ENCODE measurements at places on chromosomes 3 and 15.

- no peak overlapping the region for H3K4me3 ChIP-seq
- H3K27ac ChIP-seq = no peak overlapping the region
- no peaks in the 10 kb centered on the region for H3K27me3 ChIP-seq
- DNase-seq = no peak
- H3K4me1 ChIP-seq = no peaks in the 10 kb centered on the region
These were observed 920.9 kb downstream of the TUSC7 start for GRCh38 chr3:117630469-117630868.

GRCh38 chr15:53837263-53837662 lies 77.8 kb upstream of the WDR72 start:
- no peak overlapping the region for H3K27ac ChIP-seq
- DNase-seq = no peak
- H3K4me3 ChIP-seq = no peak overlapping the region
- no peaks in the 10 kb centered on the region for H3K4me1 ChIP-seq
- H3K27me3 ChIP-seq = no peaks in the 10 kb centered on the region
- no peaks in the 10 kb centered on the region for H3K36me3 ChIP-seq

DNA sequence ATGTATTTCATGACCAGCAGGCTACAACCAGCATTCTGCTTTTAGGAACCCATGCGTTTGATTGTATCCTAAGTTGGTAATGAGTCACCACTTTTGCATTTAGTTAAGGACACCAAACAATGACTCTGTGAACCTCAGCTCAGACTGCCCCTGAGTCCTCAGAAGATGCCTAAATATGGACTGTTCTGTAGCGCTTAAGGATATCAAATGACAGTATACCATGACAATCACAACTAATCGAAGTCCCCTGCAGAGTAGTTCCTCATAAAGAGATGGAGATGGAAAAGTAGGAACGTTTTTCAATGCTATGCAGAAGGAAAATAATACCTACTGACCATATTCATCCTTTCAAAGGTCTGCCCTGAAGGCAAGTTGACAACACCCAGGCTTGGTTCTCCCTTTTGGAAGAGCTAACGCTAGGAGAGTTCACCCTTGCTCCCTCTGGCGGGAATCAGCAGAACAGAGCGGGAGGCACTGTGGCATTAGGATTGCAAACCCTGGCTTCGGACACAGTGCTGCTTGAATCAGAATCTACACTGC lies 508.6 kb downstream of the FHIT start:
- no peak overlapping the region for H3K27ac ChIP-seq
- no peak overlapping the region for H3K4me3 ChIP-seq
- no peaks in the 10 kb centered on the region for H3K27me3 ChIP-seq
- no peaks in the 10 kb centered on the region for H3K36me3 ChIP-seq
- H3K4me1 ChIP-seq = no peaks in the 10 kb centered on the region

GRCh38 chr15:68593341-68593740 lies 14.5 kb downstream of the CORO2B start:
- H3K4me1 ChIP-seq = no peaks in the 10 kb centered on the region
- H3K36me3 ChIP-seq = no peaks in the 10 kb centered on the region
- H3K27ac ChIP-seq = no peak overlapping the region
- no peak overlapping the region for H3K4me3 ChIP-seq

DNA sequence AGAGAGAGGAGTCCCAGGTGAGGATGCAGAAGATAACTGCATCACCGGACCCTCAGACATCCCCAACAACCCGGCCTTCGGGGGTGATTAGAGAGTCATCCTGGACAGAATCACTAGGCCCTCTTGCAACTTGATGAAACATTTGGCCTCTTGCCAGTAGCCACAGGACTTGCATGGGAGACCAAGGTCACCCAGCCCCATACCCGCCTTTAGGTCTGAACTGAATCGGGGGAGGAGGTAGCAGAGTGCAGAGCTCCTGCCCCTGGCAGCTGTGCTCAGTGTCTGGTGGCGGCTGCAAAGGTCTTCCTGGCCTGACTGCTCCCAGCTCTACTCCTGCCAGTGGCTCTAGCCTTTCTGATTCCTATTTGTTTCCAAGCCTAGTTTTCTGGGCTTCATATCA lies 12.4 kb downstream of the PIF1 start:
- no peaks in the 10 kb centered on the region for H3K4me1 ChIP-seq
- no peaks in the 10 kb centered on the region for H3K27me3 ChIP-seq
- DNase-seq = no peak
- H3K4me3 ChIP-seq = no peak overlapping the region
- H3K36me3 ChIP-seq = no peaks in the 10 kb centered on the region

DNA sequence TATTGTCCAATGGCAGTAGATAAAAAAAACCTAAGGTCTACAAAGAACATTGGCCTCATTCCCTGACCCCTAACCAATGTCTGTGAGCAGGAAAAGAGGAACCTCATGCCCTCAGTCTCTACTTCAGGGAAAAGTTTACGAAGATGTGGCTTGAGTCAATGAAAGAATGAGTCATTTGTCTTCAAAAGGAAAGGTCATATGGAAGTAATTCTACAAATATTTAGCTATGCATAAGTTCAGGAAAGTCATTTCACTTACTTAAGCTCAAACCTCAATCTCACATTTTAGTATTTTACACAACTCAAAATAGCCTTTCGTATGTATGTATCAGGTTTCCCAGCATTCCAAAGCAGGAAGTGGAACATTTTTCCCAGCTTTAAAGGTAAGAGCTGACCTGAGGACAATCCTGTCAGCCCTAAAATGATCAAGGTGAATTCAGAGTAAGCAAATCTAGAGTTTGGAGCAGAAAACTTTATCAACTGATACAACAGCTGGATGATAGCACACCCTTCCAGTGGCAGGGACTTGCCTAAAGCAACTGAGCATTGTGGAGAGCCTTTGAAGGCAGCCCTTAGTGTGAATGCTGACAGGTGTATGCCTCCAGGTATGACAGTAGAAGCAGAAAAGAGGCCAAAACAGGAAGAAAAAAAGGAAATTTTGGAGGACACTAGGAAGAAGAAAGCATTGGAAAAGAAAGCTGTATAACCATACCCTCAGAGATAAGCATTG lies 53.9 kb upstream of the ACKR4 start:
- no peaks in the 10 kb centered on the region for H3K4me1 ChIP-seq
- H3K4me3 ChIP-seq = no peak overlapping the region
- DNase-seq = no peak
- H3K36me3 ChIP-seq = peaks cover 22% of the 10 kb centered on the region

- H3K4me3 ChIP-seq = no peak overlapping the region
- no peak overlapping the region for H3K27ac ChIP-seq
- H3K36me3 ChIP-seq = peaks cover 2% of the 10 kb centered on the region
- no peaks in the 10 kb centered on the region for H3K27me3 ChIP-seq
- DNase-seq = no peak
- no peaks in the 10 kb centered on the region for H3K4me1 ChIP-seq
These were observed 3.6 kb upstream of the LRCH3 start for GRCh38 chr3:197787412-197787811.

DNA sequence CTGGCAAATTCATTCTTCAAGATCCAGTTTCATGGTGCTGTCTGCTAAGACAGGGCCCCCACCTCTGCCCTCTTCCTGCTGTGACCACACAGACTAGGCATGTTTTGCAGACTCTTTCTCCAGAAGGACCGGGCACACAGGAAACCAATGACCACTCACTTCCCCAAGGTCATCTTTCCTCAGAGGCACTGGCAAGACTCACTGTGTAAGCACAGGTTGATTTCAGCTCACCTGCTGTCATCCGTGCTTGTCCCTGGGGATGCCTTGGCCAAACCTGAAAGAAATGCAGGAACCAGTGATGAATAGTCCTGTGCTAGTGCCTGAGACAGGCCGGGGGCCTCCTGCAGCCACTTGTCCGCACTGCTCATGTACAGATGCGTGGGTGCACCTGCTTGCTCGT lies 33.5 kb downstream of the ALS2CL start:
- H3K27ac ChIP-seq = no peak overlapping the region
- no peaks in the 10 kb centered on the region for H3K36me3 ChIP-seq

DNA sequence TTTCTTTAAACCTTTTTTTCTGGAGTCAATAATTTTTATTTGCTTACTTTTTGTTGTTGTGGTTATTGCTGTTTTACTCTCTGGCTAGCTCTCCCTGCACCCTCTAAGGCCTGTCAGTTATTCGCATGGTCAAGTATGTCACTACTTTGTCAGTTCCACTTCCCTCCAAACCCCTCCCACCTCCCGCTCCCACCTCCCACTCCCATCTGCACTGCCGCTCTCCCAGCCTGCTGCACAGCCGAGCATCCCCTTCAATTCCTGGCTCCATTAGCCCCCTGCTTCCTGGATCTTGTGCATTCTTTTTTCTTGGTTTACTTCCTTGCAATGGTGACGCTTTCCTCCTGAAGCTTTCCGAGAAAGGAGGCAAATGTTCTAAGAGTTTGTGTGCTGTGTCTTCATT lies 218.0 kb downstream of the XXYLT1 start:
- no peak overlapping the region for H3K27ac ChIP-seq
- no peaks in the 10 kb centered on the region for H3K4me1 ChIP-seq
- no peak overlapping the region for H3K4me3 ChIP-seq
- H3K27me3 ChIP-seq = no peaks in the 10 kb centered on the region
- no peak for DNase-seq

DNA sequence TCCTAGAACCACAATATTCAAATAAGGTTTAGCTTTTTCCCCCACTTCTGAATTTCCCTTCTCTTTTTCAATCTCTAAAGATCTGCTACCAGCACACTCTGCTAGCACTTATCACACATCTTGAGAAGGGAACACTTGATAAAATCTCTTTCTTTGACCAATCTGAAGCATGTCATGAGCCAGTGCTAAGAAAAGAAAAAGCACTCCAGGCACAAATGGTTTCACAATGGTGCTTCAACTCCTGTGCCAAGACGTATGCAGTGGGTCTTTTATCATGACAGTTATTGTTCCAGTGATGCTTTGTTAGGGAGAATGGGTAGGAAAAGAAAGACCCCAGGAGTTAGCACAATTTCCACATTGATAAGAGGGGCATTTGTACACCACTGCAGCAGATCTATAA lies 248.4 kb downstream of the ZNF385D start:
- H3K27ac ChIP-seq = no peak overlapping the region
- no peaks in the 10 kb centered on the region for H3K27me3 ChIP-seq
- no peaks in the 10 kb centered on the region for H3K36me3 ChIP-seq
- H3K4me1 ChIP-seq = no peaks in the 10 kb centered on the region
- no peak for DNase-seq
- no peak overlapping the region for H3K4me3 ChIP-seq

DNA sequence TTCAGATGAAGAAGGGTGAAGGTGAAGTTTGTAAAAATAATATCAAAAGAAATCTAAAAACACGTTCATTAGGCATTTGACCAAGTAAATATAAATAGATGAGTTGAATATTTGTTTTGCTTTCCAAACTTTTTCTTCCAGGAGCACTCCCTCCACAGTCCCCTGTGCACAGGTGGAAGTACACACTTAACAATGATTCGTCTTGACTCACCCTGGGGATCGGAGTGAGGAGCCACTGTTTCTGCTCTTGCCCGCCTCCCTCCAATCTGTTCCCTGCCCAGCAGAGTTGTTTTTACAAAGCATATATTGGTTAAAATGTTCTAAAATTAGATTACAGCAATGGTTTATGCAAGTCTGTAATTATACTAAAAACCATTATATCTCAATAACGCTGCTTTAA lies 175.1 kb downstream of the PTPRG start:
- DNase-seq = no peak
- no peak overlapping the region for H3K4me3 ChIP-seq
- H3K4me1 ChIP-seq = no peaks in the 10 kb centered on the region
- no peak overlapping the region for H3K27ac ChIP-seq

GRCh38 chr15:29883126-29883525 lies 60.9 kb upstream of the TJP1 start:
- H3K4me1 ChIP-seq = no peaks in the 10 kb centered on the region
- no peaks in the 10 kb centered on the region for H3K36me3 ChIP-seq
- no peak overlapping the region for H3K4me3 ChIP-seq
- H3K27ac ChIP-seq = no peak overlapping the region
- H3K27me3 ChIP-seq = no peaks in the 10 kb centered on the region

GRCh38 chr15:35293353-35294130 lies 208.4 kb upstream of the NANOGP8 start:
- no peaks in the 10 kb centered on the region for H3K4me1 ChIP-seq
- no peak overlapping the region for H3K4me3 ChIP-seq
- no peak overlapping the region for H3K27ac ChIP-seq
- no peaks in the 10 kb centered on the region for H3K27me3 ChIP-seq
- H3K36me3 ChIP-seq = no peaks in the 10 kb centered on the region

DNA sequence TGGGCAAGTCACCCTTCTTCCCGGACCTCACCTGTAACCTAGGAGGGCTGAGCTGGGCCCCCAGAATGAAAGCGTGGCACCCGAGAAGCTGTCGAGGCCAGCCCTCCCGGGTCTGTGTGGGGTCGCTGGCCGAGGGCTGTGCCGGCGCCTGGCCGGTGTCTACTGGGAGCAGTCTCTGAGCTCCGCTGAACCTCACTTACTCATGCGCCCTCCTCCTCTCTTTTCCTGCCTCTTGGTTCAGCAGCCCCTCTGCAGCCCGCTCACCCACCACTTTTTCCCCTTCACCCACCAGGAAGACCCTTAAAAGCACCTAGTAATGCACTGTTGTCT lies 419 bp downstream of the HYKK start:
- H3K27ac ChIP-seq = no peak overlapping the region
- no peaks in the 10 kb centered on the region for H3K36me3 ChIP-seq
- no peaks in the 10 kb centered on the region for H3K27me3 ChIP-seq
- no peak for DNase-seq
- peaks cover 6% of the 10 kb centered on the region for H3K4me1 ChIP-seq
- H3K4me3 ChIP-seq = peak overlapping the region; percentile 73

GRCh38 chr15:66101715-66102395 lies 151.7 kb downstream of the MEGF11 start:
- H3K27ac ChIP-seq = no peak overlapping the region
- DNase-seq = no peak
- H3K4me1 ChIP-seq = no peaks in the 10 kb centered on the region
- H3K4me3 ChIP-seq = no peak overlapping the region

DNA sequence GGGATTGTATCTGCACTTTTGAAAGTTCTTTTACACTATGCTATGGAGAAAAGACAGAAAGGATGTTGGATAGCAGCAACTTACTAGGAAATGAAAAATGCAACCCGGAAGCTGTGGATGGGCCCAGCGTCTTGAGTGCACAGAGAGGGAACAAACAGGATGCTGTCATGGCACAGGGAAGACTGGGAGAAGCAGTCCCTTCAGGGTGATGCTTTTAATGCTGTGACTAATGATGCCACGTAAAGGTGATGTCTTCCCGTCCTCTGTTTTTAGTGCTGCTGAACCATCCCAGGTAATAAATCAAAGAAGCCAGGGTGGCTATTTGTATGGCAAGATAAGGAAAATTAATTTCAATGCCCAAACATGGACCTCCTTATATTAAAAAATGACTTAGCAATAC lies 437.6 kb downstream of the FOXP1 start:
- H3K4me3 ChIP-seq = no peak overlapping the region
- no peak overlapping the region for H3K27ac ChIP-seq
- peaks cover 7% of the 10 kb centered on the region for H3K4me1 ChIP-seq

DNA sequence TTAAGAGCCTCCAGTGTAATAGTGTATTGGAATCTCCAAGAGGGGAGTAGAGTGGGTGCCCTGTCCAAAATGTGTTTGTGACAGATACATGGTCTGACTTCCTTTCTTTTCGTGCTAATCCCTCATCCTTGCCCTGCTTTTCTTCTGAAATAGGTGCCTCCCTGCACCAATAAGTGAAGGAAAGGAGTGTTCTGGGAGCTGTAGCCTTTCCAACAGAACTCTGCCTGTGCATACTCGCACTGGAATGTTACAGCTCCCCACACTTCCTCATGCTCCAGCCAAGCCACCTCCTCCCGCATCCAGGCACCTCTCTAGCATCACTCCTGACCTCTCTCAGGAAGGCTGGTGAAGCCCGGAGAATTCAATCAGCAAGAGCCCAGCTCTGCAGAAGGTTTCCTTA lies 478.0 kb downstream of the GABRG3 start:
- H3K27ac ChIP-seq = no peak overlapping the region
- H3K36me3 ChIP-seq = no peaks in the 10 kb centered on the region
- H3K27me3 ChIP-seq = no peaks in the 10 kb centered on the region
- no peak overlapping the region for H3K4me3 ChIP-seq
- no peaks in the 10 kb centered on the region for H3K4me1 ChIP-seq

GRCh38 chr15:25525741-25526140 lies 86.9 kb upstream of the UBE3A start:
- no peak overlapping the region for H3K4me3 ChIP-seq
- H3K27me3 ChIP-seq = no peaks in the 10 kb centered on the region
- no peaks in the 10 kb centered on the region for H3K4me1 ChIP-seq

Data from effector memory CD4-positive, alpha-beta T cell (primary cell).